ENCODE measurements at places on chromosomes 16 and 17.

DNA sequence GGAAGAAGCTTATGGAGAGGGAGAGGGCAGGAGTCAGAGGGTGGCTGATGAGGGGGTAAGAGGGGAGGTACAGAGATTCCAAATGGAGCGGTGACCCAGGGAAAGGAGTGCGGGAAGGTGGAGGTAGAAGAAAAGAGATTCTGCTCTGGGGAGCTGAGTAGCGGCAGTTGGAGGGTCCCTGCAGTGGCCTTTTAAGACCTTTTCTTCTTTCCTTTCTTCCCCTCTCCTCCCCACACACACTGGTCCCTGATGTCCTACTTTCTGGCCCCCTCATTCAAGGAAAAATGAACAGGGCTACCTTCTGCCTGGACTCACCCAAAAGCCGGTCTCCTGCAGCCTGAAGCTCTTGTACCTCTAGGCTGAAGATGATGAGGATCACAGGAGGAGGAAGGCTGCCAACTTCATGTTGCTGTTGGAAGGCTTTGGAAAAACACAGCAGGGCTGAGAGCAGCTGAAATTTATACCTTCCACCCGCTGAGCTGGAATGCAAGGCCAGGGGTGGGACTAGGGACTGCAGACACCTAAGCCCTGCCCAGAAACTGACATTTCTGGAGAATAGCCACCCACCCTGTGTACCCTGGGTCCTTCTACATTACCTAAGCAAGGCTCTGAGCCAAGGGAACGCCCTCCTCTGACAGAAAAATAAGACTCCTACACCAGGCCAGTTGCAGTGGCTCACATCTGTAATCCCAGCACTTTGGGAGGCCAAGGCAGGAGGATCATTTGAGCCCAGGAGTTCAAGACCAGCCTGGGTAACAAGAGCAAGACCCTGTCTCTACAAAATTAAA is 9.4 kb upstream of the HEATR6 start:
- no peak for DNase-seq

DNA sequence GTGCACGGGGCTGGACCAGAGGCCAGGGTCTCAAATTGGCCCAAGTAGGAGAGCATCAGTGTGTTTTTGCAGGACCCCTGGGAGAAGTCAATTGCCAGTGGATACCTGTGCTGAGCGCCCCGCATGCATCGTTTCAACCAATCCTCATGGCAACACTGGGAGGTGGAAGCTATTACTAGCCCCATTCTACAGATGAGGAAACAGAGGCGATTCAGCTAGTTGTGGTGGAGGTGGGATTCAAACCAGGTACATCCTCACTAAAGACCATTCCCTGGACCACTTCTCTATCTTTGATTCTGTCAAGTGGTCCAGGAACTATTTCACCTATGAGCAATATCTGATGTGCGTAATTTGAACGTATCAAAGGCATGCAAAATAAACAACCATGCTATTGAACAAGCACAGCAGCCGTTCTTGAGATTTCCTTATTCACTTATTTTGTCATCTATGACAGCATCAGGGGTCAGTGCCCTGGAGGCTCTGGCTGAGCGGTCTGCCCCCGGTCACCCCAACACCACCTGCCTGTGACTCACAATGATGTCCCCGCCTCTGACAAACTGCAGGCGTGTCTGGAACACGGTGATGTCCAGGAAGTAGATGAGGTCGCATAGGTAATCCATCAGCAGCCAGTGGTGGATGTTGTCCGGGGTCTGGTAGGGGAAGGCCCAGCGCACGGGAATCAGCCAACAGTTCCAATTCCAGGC is 54.0 kb downstream of the CNGB1 start:
- DNase-seq = no peak

DNA sequence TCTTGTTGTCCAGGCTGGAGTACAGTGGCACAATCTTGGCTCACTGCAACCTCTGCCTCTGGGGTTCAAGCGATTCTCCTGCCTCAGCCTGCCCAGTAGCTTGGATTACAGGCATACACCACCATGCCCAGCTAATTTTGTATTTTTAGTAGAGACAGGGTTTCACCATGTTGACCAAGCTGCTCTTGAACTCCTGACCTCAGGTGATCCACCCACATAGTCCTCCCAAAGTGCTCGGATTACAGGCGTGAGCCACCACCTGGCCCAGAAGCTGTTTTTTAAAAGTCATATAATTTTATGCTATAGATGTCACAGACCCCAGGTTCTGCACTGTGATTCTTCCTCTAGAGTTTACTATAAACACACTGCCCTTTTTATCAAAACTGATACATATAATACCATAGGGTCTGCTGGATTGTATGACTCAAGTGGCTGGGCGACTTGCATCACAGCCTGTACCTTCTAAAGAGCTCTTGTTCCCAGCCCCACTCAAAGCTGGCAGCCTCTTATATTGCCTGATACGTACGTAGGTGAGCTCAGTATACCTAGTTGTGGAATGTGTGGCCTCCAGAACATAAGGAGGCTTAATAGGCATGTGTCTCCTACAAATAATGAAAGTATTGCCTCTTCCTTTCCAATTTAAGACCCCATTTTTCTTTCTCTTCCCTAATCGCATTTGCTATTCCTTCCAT is 295.8 kb downstream of the ZFHX3 start:
- DNase-seq = no peak

DNA sequence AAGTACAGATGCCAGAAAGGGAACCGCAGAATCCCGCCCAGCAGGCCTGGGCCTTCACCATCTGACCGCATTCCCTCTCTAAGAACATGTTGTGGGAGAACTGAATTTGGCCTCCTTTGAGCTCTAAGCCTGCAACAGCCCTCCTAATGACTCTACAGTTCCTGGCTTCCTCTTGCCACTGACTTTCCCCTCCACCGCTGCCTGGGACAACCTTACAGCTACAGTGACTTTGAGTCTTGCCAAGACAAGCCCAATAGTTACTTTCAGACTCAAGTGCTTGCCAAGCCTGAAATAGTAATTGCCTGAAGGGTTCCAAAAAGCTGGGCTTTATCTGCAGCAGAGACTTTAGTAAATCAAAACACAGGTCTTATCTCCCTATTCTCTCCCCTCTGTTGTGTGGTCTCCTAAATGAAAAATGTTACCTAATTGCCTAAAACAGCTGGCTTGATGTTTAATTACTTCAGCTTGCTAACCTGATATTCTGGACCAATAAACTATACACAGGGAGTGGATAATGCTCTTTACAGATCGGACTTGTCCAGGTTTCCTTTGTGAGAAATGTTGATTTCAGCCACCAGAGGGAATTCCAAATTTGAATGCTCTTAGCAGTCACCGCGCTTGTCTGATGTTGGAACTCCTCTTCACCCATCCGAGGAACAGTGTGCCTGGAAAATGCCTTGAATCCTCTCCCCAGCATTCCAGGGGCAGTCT is 85.1 kb upstream of the TBX2 start:
- no peak for DNase-seq

GRCh38 chr17:1143573-1143972 is 36.2 kb downstream of the ABR start:
- DNase-seq = no peak

- DNase-seq = peak; percentile 95
These were observed 24.3 kb upstream of the ZNF750 start for GRCh38 chr17:82863941-82864712.

- no peak for DNase-seq
These were observed 39.2 kb downstream of the TMEM11 start for GRCh38 chr17:21174713-21175112.

- peak; percentile 81 for DNase-seq
These were observed 81.8 kb downstream of the PRKCB start for GRCh38 chr16:23917621-23918020.

DNA sequence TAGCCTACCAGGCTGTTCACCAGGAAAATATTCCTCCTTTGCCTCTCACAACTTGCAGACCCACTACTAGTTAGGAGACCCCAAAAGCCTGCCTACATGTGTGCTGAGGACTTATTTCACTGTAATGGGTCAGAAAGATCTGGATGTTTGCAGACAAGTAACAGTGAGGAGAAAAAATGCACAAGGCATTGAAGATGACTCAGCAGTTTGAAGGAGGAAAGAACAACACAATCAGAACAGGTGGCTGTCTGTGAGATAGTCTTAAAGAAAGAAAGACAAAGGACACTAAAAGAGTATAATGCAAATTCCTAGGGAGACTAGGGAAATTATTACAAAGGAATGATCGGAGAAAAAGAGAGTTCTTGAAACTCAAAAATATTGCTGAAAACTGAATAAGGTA is 69.0 kb downstream of the ANKFN1 start:
- no peak for DNase-seq

DNA sequence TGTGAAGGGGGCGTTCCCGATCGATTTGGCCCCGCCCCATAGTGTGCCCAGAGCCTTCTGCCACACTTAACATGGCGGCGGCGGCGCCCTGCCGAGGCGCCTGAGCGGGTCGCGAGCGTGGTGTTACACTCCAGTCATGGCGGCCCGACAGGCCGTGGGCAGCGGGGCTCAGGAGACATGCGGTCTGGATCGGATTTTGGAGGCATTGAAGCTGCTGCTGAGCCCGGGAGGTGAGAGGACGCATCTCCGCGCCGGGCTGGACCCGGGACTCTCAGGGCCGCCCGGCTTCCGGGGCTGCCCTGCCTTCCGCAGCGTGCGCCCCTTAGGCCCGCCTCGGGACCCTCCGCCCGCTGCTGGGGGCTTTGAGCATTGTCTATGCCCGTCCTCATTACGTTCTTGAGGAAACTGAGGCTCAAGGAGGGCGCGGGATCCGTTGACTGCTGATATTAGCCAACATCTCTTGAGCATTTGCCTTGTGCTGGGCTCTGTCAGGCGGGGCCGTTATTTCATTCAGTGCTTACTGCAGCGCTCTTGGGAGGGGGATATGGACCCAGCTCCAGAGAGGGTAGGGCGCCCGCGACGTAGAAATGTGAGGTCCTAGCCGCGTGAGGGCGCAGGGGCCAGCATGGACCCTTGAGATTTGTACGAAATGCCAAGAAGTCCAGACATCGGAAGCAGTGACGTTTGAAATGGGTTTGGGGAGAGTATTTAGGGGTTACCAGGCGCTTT is at the start of gene TANGO6:
Gene TANGO6 (plus strand): TSS at position 50 of the 729 bp plus-strand sequence. CDS start 87 bp downstream, at position 137.
- peak; percentile 93 for DNase-seq

GRCh38 chr16:2959206-2959605 is 4.9 kb upstream of the KREMEN2 start:
- no peak for DNase-seq

DNA sequence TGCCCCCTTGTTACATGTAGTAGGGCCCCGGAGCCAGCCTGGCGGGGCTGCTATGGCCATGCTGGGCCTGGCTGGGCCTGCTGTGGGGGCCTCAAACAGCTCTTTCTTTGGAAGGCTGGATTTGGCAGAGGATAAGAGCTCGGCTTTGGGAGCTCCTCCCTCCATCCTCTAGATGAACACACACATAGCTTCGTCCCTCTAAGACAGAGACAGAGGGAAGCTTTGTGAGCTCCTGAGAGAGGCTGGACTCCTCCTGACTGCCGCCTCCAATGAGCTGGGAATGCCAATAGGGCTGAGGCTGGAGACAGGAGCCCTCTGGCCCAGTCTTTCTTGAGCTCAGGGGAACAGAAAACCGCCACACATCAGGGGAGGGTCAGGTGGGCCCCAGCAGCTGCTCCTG is 37.3 kb upstream of the CDC42EP4 start:
- no peak for DNase-seq

DNA sequence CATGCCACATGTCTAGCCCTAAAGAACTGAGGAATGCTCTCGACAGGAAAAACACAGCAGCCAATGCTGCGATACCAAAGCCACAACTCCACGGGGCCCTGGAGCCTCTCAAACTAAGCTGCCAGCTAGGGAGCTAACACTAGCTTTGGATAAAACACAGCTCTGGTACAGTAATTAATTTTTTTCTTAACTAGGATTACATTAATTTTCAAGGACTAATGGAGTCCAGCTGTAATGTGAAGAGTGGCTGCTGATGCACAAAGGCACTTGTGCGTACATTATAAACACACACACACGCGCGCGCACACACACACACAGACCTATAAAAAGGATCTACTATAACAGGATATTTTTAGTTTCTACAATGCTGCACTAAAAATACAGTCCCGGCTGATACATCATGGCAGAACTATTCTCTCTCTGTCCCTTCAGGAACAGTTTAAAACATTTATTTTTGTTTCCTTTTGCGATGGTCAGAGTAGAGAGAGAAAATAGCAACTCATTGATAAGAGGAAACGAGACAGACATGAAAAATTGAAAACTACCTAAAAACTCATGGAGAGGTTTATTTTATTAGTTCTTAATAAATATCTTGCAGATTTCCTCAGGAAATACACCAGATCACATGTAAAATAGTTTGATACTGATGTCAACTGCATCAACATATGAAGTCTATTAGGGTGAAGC is 88.5 kb downstream of the SMG6 start:
- no peak for DNase-seq

- DNase-seq = peak; percentile 61
These were observed at the start of gene ASPHD1 for GRCh38 chr16:29900102-29900887. Gene ASPHD1, plus strand, starts transcription at chr16:29900488. Its CDS starts 484 bp downstream, at chr16:29900972.

DNA sequence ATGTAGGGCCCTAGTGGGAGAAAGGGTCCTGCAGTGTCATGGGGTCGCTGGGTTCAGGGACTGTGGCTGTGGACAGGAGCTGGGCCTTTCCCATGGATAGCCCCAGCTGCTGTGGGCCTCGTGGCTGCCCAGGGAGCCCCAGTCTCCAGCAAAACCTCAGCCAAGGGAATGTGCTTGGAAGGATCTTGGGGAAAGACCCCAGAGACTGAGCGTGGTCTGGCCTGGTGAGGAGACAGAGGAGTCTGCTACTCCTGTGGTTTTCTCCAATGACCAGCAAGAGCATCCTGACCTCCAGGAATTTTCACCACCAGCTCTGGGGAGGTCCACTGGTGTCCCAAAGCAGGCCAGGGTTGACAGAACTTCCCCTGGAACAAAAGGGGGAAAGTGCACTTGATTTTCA is 42.3 kb downstream of the RNF112 start:
- no peak for DNase-seq

DNA sequence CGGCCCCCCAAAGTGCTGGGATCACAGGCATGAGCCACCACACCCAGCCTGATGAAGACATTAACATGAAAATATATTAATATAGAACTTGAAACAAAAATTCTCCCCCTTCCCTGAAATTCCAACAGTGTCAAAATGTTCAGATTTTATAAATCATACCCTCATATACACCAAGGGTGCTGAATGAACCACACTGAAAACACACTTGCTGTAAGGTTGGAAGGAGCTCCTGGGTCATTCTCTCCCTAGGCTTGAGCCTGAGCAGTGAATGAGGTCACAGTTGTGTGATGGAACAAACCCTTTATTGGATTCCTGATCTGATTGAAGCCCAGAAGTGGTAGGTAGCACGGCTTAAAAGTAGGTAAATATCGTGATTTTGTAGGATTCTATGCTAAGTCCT is at the start of gene EFCAB3:
Gene EFCAB3 (plus strand): TSS at position 301 of the 400 bp plus-strand sequence. CDS start 2,427 bp downstream, outside the sequence.
- no peak for DNase-seq

Data from activated CD4-positive, alpha-beta T cell treated with anti-CD3 and anti-CD28 coated beads, Interleukin-2, amount 50 U/mL, for 16 hours (primary cell).